Colonic mucosa (tissue), 4 donors: ENCODE measurements at places on chromosomes 7 and 10. TPM values are rescaled to one million over a fixed set of nuclear protein-coding genes. Genes with fewer than 3 reads are reported as not detected.

DNA sequence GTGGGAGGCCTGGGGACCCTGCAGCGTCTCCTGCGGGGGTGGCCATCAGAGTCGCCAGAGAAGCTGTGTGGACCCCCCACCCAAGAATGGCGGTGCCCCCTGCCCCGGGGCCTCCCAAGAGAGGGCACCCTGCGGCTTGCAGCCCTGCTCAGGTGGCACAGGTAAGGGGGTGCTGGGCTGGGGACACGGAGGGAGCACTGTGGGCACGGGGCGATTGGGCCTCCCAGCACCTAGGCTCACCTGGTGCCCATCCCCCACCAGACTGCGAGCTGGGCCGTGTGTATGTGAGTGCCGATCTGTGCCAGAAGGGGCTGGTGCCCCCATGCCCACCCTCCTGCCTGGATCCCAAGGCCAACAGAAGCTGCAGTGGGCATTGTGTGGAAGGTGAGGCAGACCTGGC, 29.6 kb upstream of the ZNF467 start:
- DNase-seq, result no peak

- DNase-seq, result no peak
Observed at GRCh38 chr10:76628801-76629200, 1008.8 kb downstream of the KCNMA1 start.

- DNase-seq, result no peak
Observed at GRCh38 chr7:36185756-36186155, 32.7 kb downstream of the EEPD1 start.

- DNase-seq, result no peak
Observed at GRCh38 chr10:130233035-130233360, 96.8 kb downstream of the GLRX3 start.

DNA sequence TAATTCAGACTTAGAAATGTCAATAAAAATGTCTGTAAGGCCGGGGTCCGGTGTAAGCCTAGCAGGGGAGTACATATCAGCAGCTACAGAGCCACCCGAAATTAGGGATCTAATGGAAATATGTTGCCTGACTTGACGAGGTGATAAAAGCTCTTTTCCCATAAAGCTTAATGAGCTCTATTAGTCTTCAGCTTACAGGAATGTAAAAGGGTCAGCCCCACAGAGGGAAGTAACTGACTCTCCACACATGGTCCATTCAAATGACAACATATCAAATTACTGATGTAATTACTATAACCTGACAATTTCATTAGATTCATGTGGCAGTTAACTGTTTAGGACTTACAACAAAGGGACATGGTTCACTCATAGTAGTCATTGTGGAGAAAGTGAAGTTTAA, 62.3 kb downstream of the ATE1 start:
- DNase-seq, result no peak

GRCh38 chr10:89518108-89518507, 17.3 kb downstream of the SLC16A12 start:
- no peak for DNase-seq

DNA sequence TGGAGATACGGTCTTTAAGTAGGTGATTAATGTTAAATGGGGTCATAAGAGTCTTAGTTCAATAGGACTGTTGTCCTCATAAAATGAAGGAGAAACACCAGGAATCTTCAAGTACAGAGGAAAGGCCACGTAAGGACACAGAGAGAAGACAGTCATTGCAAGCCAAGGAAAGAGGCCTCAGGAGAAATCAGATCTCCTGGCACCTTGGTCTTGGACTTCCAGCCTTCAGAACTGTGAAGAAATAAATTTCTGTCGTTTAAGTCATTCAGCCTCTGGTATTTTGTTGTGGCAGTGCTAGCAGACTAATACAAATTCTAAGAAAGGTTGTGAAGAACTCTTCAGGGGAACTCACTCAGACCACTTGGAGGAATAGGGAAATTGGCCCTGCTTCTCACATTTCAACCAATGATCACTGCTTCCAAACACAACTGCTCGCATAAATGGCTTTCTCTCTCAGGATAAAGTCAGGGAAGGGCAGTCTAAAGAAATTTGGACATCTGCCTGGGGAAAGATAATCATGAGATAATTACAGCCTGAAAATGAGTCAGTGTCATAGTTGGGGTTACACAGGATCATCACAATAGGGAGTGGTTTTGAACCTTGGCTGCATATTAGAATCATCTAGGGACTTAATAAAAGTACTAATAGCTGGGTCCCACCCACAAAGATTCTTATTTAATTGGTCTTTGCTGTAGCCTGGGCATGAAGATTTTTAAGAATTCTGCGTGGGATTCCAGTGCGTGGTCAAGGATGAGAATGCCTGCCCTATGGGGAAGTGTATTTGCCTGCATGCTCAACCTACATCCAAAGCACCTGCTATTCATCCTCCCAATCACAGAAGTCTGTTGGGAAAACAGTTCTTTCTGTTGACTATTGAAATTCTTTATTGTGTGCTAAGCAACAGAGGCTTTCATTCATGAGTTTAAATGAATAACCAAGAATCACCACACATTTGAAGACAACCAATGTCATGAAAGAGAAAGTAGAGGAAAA, 310.6 kb upstream of the PLXDC2 start:
- no peak for DNase-seq

- peak; percentile 92 for DNase-seq
Observed at GRCh38 chr10:24552346-24553016, 171.2 kb downstream of the ARHGAP21 start.

GRCh38 chr7:34845666-34846361, 187.8 kb downstream of the NPSR1 start:
- DNase-seq, result no peak

DNA sequence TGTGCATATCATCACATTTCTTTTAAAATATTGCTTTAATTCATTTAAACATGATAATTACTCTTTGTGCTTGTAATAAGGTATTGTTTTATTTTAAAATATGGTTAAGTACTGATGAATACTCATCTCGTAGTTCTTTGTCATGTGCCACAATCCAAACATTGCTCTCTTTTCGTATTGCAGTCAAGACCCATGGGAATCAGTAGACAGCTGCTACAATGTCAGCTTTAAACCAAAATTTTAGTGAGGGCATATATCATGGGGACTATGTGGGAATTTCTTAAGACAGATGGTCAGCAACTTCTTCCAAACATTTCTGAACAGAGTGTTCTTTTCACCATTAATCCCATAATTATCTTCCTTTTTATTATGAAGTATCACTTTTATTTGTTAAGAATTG, 77.2 kb upstream of the FZD1 start:
- DNase-seq, result no peak

GRCh38 chr7:143381427-143382125, 431 bp downstream of the ZYX start:
- peak; percentile 70 for DNase-seq

GRCh38 chr7:33722383-33723101, 182.8 kb upstream of the BMPER start:
- peak; percentile 12 for DNase-seq

GRCh38 chr10:97540669-97541500, 31.7 kb upstream of the ANKRD2 start:
- no peak for DNase-seq

DNA sequence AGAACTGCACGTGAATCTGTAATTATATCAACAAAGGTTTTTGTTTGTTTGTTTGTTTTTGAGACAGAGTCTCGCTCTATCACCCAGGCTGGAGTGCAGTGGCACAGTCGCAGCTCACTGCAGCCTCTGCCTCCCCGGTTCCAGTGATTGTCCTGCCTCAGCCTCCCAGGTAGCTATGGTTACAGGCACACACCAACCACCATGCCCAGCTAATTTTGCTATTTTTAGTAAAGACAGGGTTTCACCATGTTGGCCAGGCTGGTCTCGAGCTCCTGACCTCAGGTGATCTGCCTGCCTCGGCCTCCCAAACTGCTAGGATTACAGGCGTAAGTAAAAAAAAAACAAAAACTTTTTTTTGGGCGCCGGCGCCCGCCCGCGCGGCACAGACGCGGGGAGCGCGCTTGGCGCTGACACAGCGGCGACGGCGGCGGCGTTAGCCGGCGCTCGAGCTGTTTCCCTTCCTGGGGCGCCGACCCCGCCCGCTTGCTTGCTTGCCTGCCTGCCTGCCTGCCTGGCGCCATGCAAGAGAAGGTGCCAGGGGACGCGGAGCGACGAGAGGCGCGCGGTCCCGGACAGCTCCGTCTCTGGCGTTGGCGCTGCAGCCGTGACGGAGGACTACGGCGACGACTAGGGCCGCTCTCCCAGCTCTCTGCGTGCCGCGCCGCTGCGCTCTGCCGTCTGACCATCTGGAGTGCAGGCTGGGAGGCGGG, 171.4 kb upstream of the NUPR2 start:
- DNase-seq, result no peak

GRCh38 chr7:37247861-37248260, 200.8 kb downstream of the ELMO1 start:
- no peak for DNase-seq

DNA sequence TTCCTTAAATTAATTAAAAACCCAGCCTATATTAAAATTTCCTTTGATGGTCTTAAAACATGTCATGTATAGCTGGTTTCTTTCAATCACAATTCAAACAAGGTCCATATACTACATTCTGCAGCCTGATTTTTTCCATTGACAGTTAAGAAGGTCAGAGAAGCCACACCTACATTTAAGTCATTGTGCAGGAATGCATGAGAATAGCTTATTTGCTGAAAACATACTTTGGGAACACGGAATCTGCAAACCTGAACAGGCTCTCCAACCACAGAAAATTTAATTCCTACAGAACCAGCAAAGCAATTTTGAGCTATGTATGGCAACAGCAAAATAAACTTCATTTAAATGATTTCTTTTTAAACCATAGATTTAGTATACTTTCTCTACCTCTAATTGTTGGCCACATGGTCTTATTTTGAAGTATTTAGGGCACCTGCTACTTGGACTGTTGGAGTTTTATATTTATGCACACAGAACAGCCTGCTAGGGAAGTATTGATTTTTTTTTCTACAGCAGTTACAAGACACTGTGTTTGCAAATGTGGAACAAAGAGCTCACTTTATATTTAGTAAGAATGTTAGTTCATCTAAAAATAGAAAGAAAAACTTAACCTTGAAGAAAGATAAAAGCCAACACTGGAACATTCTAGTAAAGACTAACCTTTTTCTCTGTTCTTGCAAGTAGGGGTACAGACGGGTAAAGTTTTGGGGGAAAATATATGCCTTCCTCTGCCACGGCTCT, 240.9 kb upstream of the IMMP2L start:
- no peak for DNase-seq

GRCh38 chr10:97224483-97225435, 39.0 kb upstream of the SLIT1 start:
- DNase-seq, result no peak

GRCh38 chr7:26991796-26992195, 104.0 kb downstream of the HOXA1 start:
- no peak for DNase-seq

DNA sequence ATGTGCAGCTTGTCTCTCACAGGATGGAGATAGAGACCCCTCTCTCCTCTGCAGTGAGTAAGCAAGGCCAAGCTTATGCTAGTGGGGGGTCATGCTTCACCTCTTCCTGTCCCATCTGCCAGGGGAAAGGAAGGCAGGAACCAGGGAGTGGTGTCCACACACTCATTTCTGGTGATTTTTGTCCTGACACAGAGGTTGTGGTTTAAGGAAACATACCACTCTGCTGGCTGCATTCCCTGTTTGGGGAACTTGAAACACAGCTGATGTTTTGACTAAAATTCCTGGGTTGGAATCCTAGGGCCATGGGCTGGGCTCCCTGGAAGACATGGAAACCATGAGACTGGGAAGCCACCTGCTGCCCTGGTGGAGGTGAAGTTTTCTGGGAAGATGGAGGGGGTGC, 21.4 kb downstream of the C10orf120 start:
- no peak for DNase-seq

GRCh38 chr7:116386674-116387073, 112.9 kb upstream of the CAV2 start:
- no peak for DNase-seq

- no peak for DNase-seq
Observed at GRCh38 chr10:114311496-114312209, 72.6 kb downstream of the VWA2 start.

- no peak for DNase-seq
Observed at GRCh38 chr7:151468217-151469018, 28.5 kb upstream of the CRYGN start.

- DNase-seq, result no peak
Observed at GRCh38 chr7:45670227-45670626, 96.1 kb downstream of the ADCY1 start.

GRCh38 chr7:41817386-41817785, 114.5 kb upstream of the INHBA start:
- DNase-seq, result no peak

Gene ZNF479
- not detected for total RNA-seq

Gene CLEC5A
- total RNA-seq, result 0.27 TPM

Gene PILRA
- total RNA-seq, result 3.1 TPM

Gene RHOBTB1
- total RNA-seq, result 2.5 TPM

Gene GBX1
- not detected for total RNA-seq
